ENCODE measurements at places on chromosomes 2 and 18.

DNA sequence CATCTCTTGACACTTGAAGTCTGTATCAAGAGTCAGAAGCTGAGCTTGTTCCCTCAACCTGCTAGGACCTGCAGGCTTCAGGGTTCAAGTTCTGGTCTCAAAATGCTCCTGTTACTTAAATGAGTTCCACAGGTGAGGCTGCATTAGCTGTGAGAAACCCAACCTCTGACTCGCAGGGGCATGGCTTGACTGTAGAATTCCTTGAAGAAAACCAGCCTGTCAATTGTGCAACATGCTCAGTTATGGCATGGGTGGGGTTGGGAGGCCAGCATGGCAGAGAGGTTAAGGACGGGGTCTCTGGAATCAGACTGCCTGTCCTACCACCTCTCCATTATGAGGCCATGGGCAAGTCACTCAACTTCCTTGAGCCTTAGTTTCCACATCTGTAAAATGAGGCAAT lies 235.8 kb downstream of the EN1 start:
- DNase-seq, result no peak

GRCh38 chr2:3423492-3424170 lies 44.1 kb downstream of the TRAPPC12 start:
- peak; percentile 94 for DNase-seq

DNA sequence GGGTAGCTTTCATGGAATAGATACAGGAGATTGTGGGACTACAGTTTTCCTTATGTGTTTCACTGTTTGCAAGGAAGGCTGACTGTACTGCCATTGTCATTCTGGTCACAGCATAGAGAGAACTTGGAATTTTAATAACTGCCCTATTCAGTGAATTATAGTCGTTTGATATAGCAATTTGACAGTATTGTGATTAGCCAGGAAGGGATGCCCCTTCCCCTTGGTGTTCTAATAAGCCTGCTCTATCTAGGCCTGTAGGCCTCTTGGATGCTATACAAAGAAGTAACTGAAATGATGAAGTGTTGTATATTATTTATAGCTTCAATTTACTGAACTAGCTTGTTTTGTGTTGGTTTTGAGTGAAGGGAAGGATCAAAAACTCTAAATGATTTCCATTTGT lies 528.6 kb upstream of the CDH2 start:
- no peak for DNase-seq

DNA sequence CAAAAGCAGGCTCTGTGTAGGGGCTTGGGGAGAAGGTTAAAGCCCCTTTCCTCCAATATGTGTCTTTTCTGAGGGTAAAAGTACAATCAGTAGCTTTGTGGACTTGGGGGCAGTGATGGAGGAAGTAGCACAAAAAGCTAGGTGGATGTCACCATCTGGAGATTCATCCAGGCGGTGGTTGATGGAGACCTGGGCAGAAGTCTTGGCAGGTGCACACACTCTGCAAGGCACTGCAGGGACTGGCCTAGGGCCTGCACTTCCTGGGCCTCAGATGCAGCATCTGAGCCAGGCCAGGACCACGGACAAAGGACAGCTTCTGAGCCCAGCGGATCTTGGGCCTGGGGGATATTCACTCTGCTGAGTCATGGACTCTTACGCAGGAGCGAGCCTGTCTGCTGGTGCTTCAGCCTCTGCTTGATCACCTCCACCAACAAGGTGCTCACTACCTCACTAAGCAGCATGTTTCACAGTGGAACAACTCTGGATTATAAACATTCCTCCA lies 391.1 kb downstream of the TNS1 start:
- DNase-seq, result no peak

GRCh38 chr18:65975536-65975935 lies 224.7 kb downstream of the CDH7 start:
- DNase-seq, result no peak

DNA sequence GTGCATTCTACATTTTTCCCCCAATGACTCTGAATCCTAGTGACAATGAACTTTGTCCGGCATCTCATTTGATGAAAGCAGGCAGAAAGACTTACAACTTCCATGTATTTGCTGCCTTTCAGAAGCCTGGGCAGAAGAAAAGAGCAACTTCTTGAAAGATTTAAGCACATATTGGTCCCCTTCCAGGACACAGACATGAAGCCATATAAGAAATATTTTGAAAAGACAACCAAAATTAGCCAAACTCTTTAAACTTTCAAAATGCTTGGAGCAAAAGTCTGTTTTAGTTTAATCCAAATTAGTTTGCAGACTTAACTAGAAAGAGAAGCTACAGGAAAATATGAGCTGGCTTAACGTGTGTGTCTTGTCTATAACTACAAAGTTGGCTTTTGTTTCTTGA lies 492.5 kb downstream of the NR4A2 start:
- no peak for DNase-seq

DNA sequence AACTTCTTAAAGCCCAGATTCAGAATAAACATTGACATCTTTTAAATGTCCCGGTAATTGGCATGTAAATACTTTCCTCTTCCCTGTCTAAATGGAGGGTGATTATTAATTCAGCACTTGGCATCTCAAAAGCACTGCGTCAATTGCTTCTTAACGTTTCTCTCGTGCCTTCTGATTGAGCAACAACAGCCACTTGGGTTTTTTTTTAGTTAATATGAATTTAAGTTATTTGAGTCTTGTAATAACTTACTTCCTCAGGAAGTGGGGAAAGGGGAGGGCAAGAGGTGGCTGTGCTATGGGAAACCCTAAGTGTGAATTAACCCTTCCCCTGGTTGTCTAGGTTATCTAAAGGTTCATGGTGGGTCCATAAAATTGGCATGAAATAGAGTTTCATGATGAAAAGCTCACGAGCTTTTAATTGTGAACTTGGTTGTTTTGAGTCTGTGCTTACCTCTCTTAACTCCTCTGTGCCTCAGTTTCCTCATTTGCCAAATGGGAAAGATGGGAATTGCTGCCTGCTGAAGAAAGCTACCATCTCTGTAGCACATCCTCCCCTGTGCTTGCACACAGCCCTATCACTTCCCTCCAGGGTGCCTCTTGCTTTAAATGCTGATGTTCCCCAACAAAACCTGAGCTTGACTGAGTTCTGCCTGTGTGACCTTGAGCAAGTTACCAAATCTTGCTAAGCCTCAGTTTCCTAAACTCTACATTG lies 126.3 kb upstream of the BCL2L11 start:
- no peak for DNase-seq

DNA sequence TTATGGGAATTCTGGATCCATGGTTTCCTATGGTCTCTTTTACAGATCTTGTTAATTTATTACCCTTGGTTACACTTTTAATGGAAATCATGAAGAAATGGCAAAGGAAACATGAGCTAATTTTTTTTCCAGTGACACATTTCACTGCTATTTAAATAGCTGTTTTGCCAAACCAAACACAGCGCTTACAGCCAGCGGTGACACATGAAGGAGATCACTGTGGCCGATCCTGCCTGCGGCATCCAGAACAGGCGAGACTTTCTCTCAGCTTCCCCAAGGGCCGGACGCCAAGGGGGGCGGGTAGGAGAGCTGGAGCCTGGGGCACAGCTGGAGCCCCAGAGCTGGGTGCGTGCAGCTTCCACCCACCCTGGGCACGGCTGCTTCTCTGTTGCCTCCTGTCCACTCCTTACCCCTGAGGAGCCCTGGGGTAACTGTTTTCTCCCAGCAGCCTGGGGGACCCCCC lies 81.4 kb upstream of the PKDCC start:
- DNase-seq, result peak; percentile 82

DNA sequence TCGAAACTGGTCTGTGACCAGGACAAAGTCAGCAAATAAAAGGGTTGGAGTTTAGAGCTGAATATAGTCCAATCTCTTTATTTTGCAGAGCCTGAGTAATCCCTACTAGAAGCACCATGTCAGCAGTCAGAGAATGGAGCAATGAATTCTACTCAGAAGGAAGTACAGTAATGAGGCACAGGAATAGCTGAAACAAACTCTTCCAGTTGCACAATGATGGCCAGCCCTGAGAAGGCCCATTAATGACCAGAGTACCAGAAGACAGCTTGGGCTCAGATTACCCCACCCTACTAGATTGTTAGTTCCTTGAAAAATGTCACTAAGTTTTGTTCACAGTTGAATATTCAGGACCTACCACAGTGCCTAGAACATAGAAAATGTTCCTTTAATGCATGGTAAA lies 40.3 kb upstream of the SCG2 start:
- no peak for DNase-seq

DNA sequence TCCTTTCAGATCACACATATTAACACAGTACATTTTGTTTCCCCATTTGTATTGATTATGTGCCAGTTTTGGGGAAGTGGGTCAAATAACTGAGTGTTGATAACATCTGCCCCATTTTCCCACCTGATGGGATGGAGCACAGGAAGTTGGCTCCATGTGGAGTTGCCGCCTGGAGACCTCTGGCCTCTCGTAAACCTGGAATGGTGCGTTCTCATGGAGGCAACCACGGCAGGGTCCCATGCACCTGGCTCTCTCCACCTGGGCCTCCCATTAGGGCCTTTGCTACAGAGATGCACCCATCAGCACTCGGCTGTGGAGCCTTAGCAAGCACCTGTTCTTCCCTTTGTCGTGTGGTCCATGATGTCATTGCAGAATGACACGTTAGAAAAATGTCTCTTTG lies 130.6 kb downstream of the MBP start:
- DNase-seq, result peak; percentile 63

All from lower leg skin (tissue), 4 donors.